ENCODE measurements at places on chromosomes 6 and 20. TPM values are rescaled to one million over a fixed set of nuclear protein-coding genes. Genes with fewer than 3 reads are reported as not detected.

DPPA5 gene
- not detected for total RNA-seq

DCBLD1 gene
- total RNA-seq: 3.7 TPM

ARMH2 gene
- total RNA-seq: not detected

SIM1 gene
- not detected for total RNA-seq

ARMC12 gene
- 0.82 TPM for total RNA-seq

PRKN gene
- total RNA-seq: 6.1 TPM

CYP21A2 gene
- under 0.01 TPM for total RNA-seq

DYNLT2 gene
- 2.0 TPM for total RNA-seq

FAM209B gene
- not detected for total RNA-seq

GPX5 gene
- total RNA-seq: not detected

TULP4 gene
- 1,613 TPM for total RNA-seq

- no peak for DNase-seq
Observed at GRCh38 chr20:37662308-37662707, 31.5 kb upstream of the CTNNBL1 start.

GRCh38 chr6:4084444-4085331 lies 5.8 kb upstream of the FAM217A start:
- DNase-seq: no peak

DNA sequence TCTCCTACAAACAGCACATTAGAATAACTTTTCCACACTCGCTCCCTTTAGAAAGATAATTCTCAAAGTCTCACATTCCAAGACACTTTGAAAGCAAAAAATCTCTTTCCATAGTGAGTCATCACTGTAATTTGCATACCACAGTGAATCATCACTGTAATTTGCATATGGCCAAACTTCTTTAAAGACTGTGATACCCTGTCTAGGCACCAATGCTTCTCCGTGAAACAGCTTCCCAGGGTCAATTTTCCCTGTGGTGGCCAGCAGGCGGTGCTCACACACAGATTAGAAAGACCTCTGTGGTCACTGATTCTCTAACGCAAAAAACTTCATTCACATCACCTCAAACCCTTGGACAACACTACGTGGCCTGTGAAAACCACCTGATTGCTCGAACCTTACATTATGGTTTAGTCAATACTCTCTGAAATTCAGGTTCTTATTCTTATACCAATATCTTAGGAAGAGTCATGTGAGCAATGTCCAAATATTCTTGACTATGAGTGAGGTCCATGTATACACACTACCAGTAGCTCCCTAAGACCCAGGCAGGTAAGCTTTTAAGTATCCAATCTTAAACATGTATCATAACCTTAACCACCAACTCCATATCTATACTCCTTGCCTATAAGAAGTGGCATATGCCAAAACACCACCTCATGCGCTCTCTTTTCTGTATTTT lies 78.5 kb upstream of the PHACTR1 start:
- no peak for DNase-seq

- no peak for DNase-seq
Observed at GRCh38 chr6:97361286-97361685, 78.3 kb upstream of the MMS22L start.

GRCh38 chr20:60057123-60057865 lies 99.1 kb downstream of the CDH26 start:
- DNase-seq: peak; percentile 69

DNA sequence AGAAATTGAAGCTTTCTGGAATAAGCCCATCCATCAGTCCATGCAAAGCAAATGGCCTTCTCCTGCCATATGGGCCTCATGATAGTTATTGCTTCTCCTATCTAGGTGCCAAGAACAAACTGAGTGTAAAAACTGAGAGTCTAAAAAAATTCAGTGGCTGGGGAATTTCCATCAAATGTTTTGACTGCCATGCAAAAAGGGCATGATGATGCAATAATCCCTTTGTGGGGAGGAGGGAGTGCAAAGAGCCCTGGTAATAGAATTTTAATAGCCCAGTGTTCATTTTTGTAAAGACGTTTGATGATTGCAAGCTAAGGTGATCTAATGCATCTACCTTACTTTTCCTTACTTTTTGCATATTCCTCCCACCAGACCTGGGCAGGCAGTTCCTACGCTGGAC lies 683.7 kb downstream of the EPM2A start:
- DNase-seq: no peak

GRCh38 chr20:22827916-22828315 lies 207.2 kb upstream of the SSTR4 start:
- DNase-seq: no peak

DNA sequence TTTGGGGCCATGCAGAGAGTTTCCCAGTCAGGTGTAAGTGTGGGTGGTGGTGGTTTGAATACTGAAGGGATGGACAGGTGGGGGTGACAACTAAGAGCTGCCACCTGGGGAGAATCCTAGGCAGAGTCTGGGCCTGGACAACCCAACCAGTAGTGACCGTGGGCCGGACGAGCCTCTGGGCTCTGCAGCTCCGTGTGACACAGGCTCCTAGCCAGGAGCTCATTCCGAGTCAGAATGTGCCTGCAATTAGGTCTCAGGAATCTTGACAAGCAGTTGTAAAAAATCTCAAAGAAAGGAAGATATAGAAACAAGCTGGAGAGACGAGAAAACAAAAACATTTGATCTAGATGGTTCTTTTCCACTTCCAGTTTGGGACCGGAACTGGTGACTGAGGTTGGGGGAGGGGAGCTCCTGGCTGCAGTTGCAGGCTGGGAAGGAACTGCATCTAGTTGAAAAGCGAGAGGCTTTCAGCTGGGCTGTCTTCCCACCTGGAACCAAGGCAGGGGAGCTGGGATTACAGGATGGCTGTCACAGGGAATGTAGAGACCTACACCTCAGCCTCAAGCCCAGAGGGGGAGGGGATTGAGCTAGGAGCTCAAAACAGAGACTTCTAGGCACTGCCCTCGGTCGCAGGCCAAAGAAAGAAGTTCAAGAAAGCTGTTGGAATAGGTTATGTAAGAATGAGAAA lies 156.9 kb downstream of the PAX1 start:
- DNase-seq: no peak

DNA sequence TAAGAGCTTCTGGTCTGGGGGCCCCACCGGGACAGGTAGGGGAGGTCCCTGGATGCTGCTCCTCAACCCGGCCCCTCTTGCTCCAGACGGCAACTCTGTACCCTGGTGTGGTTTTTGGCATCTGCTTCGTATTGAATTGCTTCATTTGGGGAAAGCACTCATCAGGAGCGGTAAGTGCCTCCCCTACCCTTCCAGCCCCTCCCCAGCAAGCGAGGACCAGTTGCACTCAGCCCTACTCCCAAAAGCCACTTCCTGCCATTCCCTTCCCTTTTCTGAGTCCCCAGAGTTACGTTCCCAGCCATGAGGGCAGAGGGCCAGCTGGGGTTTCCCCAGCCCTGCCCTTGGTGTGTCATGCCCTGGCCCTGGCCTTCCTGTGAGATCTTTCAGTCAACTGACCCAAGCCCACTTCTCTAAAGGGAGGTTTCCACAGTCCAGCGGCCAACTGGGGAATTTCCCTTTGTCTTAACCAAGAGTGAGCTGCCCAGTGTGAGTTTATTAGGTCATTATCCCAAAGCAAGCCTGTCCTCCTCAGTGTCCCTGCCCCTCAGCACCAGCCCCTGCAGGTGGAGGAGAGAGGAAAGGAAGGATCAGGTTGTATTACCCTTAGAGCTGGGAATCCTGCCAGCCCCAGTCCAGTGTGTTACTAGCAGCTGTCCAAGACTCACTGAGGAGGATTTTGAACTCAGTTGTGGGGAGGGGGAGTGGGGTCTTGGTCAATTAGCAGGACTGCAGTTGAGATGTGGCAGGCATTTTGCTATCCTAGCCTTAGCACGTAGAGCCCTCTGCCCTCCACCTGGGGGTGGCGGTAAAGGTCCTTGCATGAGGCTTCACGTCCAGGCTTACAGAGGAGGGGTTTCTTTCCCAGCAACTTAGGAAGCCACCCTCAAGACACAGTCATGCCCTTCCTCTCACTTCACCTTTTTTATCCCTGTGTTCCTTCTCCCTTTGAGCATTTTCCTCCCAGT lies 45.8 kb downstream of the TM9SF4 start:
- DNase-seq: peak; percentile 44

GRCh38 chr6:107344383-107344782 lies 115.0 kb downstream of the PDSS2 start:
- DNase-seq: no peak

- DNase-seq: no peak
Observed at GRCh38 chr6:50966986-50967385, 148.3 kb downstream of the TFAP2B start.

GRCh38 chr20:16517946-16518783 lies 55.1 kb downstream of the KIF16B start:
- peak; percentile 44 for DNase-seq

DNA sequence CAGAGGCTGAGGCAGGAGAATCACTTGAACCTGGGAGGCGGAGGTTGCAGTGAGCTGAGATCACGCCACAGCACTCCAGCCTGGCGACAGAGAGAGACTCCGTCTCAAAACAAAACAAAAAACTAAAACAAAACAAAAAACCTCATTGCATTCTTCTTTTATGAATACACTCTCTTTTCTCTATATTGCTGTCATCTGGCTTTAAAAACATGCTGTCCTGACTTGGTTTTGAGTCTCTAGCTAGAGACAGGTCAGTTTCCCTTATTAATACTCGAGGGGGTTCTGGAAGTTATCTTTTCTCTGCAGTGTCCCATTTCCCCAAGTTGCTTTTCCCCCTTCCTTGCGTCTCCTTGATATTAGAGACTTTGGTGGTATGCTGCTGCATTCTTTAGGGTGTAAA lies 50.9 kb downstream of the RIOK1 start:
- no peak for DNase-seq

DNA sequence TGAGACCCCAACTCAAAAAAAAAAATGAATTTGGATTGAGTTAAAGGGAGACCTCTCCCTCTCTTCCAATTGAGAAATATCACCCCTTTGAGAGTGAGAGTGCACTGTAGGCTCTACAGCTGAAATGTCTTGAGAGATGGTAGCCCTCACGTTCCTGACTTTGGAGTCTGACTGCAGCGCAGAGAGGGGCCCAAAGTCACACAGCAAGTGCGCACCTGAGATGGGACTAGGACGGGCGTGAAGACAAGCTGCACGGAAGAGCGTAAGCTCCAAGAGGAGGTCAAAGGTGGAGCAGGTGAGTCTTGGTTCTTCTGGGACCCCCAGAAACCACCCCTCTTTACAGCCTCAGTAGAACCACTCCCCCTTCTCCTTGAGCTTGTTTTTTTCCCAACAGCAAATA lies 643 bp downstream of the SLA2 start:
- no peak for DNase-seq

- DNase-seq: no peak
Observed at GRCh38 chr6:136079701-136080565, 170.2 kb downstream of the MTFR2 start.

DNA sequence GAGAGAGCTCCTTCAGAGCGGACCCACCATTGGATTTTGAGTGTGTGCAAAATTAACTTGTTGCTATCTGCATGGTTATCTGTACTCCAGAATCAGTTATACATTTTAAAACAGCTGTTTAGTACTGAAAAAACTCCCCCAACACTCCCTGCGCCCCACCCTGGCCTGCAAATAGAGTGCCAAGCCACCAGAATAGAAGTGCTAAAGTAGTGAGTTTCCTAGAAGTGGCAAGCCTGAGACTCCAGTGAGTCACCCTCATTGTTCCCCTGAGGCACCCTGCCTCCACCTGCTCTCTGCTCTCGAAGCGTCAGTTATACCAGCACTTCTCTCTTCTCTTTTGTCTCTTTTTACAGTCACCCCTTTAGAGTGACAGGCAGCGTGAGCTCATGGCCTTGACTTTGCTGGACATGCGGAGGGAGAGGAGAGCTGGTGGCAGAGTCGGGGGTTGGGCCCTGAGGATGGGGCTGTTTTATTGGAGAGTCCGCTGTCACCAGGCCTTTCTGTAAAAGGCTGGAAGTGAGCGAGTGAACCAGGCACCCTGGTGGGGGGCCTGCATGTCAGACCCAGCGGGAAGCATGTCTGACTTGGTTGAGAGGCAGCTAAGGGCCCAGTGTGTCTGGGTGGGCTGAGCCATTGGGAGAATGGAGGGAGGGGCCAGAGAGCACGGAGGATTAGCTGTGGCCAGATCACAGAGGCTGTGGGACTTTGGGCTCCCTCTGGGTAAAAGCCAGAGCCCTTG lies 10.4 kb downstream of the IGF2R start:
- DNase-seq: peak; percentile 41

DNA sequence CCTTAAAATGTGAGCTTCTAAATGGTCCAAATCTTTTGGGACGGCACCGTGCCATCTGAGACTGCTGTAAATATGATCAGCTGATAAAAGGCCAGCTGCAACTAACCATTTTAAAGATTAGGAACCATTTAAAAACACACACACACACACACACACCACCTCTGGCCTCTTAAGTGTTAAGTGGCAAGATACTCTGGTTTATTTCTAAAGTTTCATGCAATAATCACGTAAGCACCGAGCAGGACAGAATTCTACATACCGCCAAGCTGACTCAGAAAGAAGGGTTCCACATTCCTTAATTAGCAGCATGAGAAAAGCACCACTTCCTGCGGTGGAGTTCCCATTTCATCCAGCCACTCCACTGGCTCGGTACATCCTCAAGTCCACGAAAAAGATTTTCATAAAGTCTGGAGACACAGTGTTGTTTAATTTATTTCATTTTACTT lies 17.8 kb upstream of the ZNF217 start:
- no peak for DNase-seq

DNA sequence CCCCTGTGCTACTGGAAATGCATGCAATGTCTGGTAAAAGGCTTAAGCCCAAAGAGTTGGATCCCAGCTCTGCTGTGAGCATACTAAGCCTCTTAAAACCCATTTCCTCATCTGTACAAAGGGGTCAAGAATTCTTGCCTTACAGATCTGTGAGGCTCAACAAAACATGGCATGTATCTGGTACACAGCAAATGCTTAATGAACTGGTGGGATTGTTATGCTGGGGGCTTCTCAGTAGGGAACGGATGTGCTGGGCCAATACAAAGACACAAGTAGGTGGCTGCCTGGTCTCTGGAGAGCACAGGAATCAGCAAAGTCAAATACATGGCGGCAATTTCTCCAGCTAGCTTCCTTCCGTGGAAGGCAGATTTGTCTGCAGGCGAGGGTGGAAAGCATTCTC lies 62.3 kb downstream of the LAMP5 start:
- no peak for DNase-seq

DNA sequence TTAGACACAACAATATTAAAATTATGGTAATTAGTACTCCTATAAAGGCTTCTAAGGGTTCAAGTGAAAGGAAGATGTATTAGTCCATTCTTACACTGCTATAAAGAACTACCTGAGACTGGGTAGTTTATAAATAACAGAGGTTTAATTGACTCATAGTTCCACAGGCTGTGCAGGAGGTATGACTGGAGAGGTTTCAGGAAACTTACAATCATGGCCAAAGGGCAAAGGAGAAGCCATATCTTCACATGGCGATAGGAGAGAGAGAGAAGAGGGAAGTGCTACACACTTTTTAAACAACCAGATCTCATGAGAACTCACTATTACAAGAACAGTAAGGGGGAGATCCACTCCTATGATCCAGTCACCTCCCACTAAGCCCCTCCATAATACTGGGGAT lies 52.9 kb downstream of the TINAG start:
- no peak for DNase-seq
